ENCODE measurements at places on chromosomes 11 and 22.

DNA sequence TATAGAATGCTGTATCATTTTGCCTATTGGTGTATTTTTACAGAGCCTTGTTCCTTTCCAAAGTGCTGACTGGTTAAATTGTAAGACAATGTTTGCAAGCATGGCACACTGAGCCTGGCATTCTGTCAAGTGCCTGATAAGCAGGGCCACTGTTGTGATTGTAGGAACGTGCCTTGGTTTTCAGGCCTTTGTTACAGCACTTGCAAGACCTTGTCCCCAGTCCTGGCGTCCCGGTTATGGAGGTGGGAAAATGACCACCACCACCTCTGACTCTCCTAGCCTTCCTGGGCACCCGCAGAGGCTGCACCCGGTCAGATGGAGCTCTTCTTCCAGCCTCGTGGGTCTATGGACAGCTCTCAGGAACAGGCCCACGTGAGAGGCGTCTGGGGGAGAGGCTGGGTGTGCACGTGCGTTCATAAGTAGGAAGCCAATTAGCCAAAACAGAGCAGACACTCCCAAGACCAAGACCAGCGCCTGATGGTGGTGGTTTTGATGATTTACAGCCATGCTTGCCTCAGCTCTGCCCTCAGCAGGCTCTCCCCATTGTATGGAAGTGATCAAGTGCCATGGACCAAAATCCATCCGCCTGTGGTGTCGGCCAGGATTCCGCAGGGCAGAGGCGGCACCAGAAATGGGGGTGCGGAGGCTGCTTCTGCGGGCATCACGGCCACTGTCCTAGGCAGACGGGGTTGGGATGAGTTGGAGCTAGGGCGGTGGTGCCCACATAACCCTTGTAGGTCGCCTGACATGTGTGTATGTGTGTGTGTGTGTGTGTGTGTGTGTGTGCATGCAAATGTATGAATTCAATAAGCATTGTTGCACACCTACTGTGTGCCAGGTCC is 89.8 kb downstream of the RTL6 start:
- DNase-seq: peak; percentile 58

DNA sequence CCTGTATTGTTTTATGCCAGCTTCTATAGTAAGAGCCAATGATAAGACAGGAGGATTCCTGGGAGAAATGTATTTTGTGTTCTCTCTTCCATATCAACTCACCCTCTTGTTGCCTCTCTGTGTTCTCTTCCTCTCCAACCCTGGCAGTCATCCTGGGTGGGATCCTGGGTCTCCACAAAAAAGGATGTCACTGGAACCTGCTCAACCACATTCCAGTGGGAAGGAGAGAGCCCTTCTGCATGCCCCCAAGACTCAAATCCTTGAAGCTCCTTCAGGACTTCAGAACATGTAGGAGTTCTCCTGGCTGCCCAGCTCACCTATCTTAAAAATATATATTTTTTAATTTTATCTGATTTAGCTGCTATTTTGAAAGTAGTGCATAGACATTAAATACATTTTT is 26.1 kb downstream of the APOL6 start:
- no peak for DNase-seq

DNA sequence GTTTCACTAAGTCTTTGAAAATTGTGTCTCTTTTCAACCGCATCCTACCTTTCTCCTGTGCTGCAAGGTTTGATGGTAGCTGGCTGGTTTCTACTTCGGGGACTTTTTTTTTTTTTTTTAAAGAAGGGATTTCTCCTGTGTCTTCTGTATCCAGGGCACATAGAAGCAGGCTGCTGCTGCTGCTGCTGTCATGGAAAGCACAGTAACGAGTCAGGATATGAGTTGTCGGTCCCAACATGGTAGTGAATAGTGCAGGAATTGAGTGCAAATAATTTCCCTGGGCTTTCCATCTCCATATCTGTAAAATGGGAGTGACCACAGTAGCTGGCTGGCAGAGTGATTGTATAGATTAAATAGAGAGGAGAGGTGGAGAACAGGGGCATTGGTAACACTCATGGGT is 118.3 kb upstream of the NAV2 start:
- DNase-seq: no peak

DNA sequence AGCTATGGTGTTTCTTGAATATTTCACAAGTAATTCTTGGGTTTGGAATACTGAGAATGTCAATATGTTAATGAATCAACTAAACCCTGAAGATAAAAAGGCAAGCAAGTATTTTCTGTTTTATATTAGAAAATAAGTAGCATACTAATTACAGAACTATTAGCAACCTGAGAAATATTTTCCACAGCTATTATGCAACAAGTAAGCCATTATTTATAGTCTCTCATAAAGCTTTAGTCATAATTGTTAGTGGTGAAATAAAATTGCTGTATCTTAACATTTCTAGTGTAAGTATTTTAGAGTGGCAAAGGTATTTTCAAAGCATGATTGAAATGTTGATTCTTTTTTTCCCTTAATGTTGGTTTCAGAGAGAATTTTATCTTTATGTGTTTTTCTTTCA is 53.3 kb downstream of the FAR1 start:
- DNase-seq: no peak

DNA sequence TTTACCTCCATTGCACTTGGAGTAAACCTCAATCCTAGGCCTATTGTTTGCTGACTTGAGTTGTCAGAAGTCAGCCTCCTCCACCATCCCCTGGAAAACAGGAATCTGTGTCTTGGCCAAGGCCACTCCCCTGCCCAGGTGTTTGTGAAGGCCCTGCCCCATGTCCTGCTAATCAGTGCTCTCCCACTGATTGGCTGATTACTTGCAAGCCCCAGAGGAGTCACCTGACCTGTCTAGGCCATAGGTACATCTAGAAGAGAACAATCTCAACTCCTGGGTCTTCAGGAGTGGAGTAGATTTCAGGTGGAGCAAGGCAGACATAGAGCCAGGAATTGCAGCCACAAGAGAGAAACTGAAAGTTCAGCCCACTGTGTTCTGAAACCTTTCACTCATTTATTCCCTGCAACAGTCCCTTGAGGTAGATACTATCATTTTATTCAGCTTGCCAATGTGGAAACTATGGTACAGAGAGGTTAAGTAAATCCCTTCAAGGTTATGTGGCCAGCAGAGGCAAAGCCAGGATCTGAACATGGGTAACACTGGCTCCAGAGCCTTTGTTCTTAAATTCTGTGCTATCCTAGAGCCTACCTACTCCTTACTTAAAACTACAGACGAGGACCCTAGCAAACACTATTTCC is 10.4 kb downstream of the OAF start:
- no peak for DNase-seq

DNA sequence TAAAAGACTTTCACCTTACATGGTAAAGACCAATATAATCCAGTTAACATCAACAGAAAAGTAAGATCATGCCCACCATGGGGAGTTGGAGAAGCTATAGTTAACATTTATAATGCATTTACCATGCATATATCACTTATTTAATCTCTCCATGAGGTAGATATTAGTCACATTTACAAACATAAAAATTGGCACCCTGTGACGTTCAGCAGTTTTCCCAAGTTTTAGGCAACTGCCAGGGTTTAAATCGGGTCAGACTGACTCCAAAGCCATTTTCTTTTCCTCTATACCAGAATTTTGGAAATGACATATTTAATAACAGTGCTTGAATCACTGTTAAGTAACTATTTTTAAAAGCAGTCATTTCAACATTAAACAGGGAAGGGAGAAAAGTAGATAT is 266.3 kb downstream of the DDX10 start:
- no peak for DNase-seq

DNA sequence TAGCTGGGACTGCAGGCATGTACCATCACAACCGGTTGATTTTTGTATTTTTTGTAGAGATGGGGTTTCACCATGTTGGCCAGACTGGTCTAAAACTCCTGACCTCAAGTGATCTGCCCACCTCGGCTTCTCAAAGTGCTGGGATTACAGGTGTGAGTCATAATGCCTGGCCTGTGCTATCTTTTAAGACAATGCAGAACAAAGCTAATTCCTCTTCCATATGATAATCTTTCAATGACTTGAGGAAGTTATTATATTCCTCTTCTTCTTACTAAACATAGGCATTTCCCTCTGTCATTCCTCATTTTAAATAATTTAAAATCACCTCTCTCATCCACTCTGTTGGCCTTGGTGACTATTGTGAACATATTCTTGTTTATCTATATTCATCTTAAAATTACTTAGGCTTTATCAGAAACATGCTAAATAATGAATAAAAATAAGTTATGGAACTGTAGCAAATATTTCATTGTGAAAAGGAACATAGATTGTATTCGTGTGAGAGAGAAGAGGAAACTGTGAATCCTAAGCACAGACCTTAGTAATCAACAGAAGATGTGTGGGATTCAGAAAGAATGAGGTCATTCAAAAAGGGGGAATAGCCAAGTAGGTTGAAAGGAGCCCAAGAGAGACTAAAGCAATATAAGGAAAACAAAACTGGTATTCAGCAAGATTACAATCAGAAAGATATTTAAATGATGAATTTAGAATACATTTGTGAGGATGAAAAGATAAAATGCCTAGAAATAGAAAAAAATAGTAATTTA is 269.4 kb downstream of the TTC28 start:
- no peak for DNase-seq

DNA sequence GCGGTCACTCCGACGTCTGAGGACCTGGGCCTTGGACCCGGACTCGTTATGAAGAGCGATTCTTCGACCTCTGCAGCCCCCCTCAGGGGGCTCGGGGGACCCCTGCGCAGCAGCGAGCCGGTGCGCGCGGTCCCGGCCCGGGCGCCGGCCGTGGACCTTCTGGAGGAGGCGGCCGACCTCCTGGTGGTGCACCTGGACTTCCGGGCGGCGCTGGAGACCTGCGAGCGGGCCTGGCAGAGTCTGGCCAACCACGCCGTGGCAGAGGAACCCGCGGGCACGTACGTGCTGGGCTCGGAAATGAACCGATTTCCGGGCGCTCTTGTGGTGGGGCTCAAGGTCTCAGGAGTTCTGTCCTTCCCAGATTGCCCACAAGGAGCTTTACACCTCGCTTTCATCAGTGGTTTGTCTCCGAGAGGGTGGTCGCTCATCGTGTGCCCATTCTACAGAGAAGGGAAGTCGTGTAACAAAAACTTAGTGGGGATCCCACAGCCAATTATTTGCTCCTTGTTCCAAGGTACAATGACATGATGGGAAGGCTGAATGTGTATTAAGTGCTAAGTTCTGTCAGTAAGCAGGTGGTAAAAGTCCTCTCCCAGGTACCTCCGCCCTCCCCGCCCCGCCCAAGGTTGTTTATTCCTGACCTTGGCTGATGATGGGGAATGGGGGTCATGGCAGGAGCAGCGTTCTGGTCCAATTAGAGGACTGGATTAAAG is 695 bp downstream of the PEX26 start:
- DNase-seq: peak; percentile 41

DNA sequence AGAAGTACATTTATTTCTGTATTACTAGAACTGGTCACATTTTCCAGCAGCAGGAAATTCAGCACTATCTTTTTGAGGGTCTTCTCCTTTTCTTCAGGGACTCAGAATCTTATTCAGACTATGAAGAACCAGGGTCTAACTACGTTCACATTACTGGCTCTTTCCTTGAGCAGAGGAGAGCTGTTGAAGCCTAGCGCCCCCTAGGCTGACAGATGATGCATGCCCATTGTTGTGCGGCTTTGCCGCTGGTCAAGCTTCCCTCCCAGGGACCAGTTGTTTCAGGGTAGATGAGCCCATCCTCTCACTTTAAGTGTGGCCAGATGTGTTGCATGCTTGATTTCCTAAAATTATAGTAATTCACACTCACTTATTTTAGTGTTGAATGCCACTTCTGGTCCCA is 168.2 kb upstream of the PDGFD start:
- no peak for DNase-seq

GRCh38 chr22:22928666-22929380 is 41.2 kb downstream of the IGLL5 start:
- DNase-seq: peak; percentile 70

- no peak for DNase-seq
Measured at GRCh38 chr11:19890308-19890707, 177.7 kb downstream of the NAV2 start.

DNA sequence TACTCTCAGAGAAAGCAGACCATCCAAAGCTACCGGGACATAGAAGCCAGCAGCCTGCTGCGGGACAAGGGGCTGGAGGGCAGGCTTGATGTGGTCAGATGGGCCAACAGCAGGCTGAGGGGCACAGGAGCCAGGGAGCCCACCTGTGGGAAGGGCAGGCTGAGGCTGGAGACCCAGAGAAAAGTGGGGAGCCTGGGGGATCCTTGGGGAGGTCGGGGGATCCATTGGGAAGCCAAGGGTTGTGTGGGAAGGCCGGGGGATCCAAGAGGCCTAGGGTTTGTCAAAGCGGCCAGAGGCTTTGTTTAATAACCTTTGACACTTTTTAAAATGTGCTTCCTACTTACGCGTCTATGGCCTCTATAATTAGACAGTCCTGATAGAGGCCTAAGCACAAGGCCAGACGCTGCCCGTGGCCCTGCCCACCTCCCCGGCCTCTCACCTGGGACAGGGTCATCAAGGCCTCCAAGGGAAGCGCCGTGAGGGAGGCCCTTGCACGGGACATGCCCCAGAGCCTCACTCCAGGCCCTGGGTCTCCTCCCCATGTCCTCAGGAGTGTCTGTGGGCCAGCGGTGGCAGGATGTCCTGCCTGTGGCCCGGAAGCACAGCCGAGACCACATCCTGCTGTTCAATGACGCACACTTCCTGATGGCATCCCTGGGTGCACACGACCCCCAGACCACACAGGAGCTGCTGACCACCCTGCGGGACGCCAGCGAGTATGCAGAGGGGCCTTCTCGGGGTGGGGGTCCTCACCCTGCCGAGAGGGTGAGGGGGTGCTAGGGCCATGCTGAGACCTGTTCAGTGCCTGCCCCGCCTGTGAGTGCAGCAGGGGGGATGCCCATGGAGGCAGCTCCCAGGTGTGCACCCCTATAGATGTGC is 8.6 kb upstream of the GTSE1 start:
- DNase-seq: peak; percentile 77

DNA sequence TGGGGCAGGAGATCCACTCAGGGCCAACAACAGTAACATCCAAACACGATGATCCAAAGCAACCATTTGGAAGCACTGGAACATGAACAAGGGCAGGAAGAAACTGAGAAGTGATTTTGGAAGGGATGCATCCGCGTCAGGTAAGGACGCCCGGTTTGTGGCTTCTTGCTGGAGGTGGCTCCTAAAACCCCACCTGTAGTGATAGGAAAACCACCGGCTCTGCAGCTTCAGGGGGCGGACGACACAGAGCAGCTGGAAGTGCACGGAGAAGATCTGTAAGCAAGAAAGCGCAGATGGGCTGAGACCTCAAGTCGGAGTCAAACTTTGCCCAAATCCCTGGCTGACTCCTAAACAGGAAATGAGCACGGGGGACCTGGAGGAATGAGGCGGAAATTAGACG is 1066.1 kb downstream of the BRD1 start:
- DNase-seq: no peak

- DNase-seq: no peak
Measured at GRCh38 chr22:44192816-44193534, 12.2 kb downstream of the PARVG start.

- peak; percentile 59 for DNase-seq
Measured at GRCh38 chr11:9015677-9016076, 11.9 kb upstream of the NRIP3 start.

GRCh38 chr11:44493383-44493782 is 72.1 kb upstream of the CD82 start:
- no peak for DNase-seq

GRCh38 chr11:130560000-130560780 is 111.7 kb downstream of the ADAMTS15 start:
- no peak for DNase-seq

GRCh38 chr22:21917181-21917958 is 35.3 kb downstream of the PPM1F start:
- DNase-seq: no peak

Measured in heart left ventricle (tissue), 16 donors.